ENCODE measurements at places on chromosomes 7 and 10.
A peak's percentile ranks its signal among the peaks of the same experiment; 100 is the strongest.

GRCh38 chr10:103111031-103111917 is 81.8 kb downstream of the NT5C2 start:
- H3K27me3 ChIP-seq: no peaks in the 10 kb centered on the region
- H3K4me1 ChIP-seq: no peaks in the 10 kb centered on the region
- H3K27ac ChIP-seq: no peak overlapping the region
- peaks cover 18% of the 10 kb centered on the region for H3K36me3 ChIP-seq
- H3K4me3 ChIP-seq: no peak overlapping the region

GRCh38 chr10:36446881-36447280 is 678.5 kb upstream of the ANKRD30A start:
- H3K4me1 ChIP-seq: no peaks in the 10 kb centered on the region
- no peak for DNase-seq
- no peaks in the 10 kb centered on the region for H3K36me3 ChIP-seq
- no peak overlapping the region for H3K27ac ChIP-seq

- H3K27me3 ChIP-seq: no peaks in the 10 kb centered on the region
- no peaks in the 10 kb centered on the region for H3K36me3 ChIP-seq
- DNase-seq: no peak
- no peak overlapping the region for H3K4me3 ChIP-seq
- peaks cover 28% of the 10 kb centered on the region for H3K4me1 ChIP-seq
Measured at GRCh38 chr7:24899161-24899560, 80.8 kb downstream of the OSBPL3 start.

- no peak overlapping the region for H3K27ac ChIP-seq
- H3K27me3 ChIP-seq: no peaks in the 10 kb centered on the region
- no peaks in the 10 kb centered on the region for H3K4me1 ChIP-seq
- H3K4me3 ChIP-seq: no peak overlapping the region
- no peak for DNase-seq
Measured at GRCh38 chr7:117716707-117717299, 156.4 kb downstream of the CTTNBP2 start.

- no peaks in the 10 kb centered on the region for H3K4me1 ChIP-seq
- H3K36me3 ChIP-seq: no peaks in the 10 kb centered on the region
- no peaks in the 10 kb centered on the region for H3K27me3 ChIP-seq
Measured at GRCh38 chr10:3734111-3734510, 50.9 kb downstream of the KLF6 start.

GRCh38 chr10:58384999-58385783 is at the start of gene TFAM:
TFAM (plus strand) TSS chr10:58385410; CDS start chr10:58385548, 138 bp downstream.
- H3K27me3 ChIP-seq: no peaks in the 10 kb centered on the region
- H3K4me1 ChIP-seq: peaks cover 30% of the 10 kb centered on the region

DNA sequence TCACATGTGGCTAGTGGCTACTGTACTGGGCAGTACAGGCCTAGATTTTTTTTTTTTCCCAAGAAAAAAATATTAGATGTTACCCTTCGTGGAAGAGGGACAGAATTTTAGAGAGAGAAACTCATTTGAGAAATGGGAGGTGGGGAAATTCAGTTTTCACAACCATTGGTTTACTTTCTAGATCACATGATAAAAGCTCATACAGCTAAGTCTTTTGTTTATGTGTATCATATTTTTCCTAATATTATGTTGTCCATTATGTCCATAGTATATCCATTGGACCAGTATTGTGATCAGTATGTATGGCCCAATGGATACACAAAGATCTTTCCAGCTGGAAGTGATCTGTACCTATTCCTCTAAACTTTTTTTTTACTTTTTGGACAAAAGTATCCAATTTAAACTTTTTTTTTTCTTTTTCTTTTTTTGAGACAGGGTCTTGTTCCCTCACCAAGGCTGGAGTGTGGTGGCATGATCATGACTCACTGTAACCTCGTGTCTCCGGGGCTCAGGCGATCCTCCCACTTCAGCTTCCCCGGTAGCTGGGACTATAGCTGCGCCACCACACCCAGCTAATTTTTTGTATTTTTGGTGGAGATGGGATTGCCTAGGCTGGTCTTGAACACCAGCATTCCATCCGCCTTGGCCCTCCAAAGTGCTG is 4.1 kb downstream of the CALU start:
- H3K4me1 ChIP-seq: peaks cover 15% of the 10 kb centered on the region
- peak overlapping the region; percentile 14 for H3K27ac ChIP-seq
- no peaks in the 10 kb centered on the region for H3K27me3 ChIP-seq
- no peak overlapping the region for H3K4me3 ChIP-seq

DNA sequence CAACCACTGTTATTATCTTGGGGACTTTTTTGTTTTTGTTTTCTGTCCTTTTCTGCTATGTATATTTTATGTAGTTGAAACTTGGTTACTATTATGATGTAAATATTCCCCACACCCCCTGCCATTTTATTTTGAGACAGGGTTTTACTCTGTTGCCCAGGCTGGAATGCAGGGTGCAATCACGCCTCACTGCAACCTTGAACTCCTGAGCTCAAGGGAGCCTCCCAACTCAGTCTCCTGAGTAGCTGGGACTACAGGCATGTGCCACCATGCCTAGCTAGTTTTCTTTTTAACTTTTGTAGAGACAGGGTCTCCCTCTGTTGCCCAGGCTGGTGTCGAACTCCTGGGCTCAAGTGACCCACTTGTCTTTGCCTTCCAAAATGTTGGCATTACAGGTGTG is 18.0 kb downstream of the GSTO2 start:
- DNase-seq: no peak
- H3K27me3 ChIP-seq: no peaks in the 10 kb centered on the region
- H3K36me3 ChIP-seq: no peaks in the 10 kb centered on the region

GRCh38 chr7:119482209-119482608 is 790.8 kb upstream of the KCND2 start:
- H3K27me3 ChIP-seq: no peaks in the 10 kb centered on the region
- no peak overlapping the region for H3K27ac ChIP-seq
- DNase-seq: no peak
- no peaks in the 10 kb centered on the region for H3K4me1 ChIP-seq
- H3K36me3 ChIP-seq: no peaks in the 10 kb centered on the region

GRCh38 chr7:34224281-34224680 is 318.9 kb downstream of the BMPER start:
- H3K27ac ChIP-seq: no peak overlapping the region
- H3K4me3 ChIP-seq: no peak overlapping the region
- H3K4me1 ChIP-seq: no peaks in the 10 kb centered on the region
- no peaks in the 10 kb centered on the region for H3K36me3 ChIP-seq

DNA sequence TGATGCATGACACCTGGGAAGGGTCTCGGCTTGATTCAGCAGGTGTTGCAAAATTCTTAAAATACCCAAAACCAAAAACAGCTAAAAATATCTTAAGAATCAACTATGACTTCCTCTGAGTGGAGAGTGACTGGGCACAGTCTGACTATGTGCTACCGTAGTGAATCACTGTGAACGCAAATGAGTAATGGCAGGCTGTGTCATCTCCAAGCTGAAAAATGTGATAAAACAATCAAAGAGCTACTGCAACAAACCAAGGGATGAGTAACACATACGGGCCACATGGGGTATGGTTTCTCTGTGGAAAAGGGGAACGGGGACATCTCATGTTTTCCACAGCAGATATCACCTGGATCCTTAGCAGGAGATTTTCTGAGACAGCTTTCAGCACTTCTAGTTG is 127.5 kb downstream of the ABCA13 start:
- no peak overlapping the region for H3K27ac ChIP-seq
- H3K36me3 ChIP-seq: no peaks in the 10 kb centered on the region
- H3K27me3 ChIP-seq: no peaks in the 10 kb centered on the region
- no peaks in the 10 kb centered on the region for H3K4me1 ChIP-seq
- DNase-seq: peak; percentile 60

GRCh38 chr7:43303740-43304241 is 191.3 kb downstream of the HECW1 start:
- H3K4me3 ChIP-seq: no peak overlapping the region
- no peaks in the 10 kb centered on the region for H3K36me3 ChIP-seq
- no peaks in the 10 kb centered on the region for H3K4me1 ChIP-seq
- no peak overlapping the region for H3K27ac ChIP-seq
- DNase-seq: no peak
- peaks cover 6% of the 10 kb centered on the region for H3K27me3 ChIP-seq

DNA sequence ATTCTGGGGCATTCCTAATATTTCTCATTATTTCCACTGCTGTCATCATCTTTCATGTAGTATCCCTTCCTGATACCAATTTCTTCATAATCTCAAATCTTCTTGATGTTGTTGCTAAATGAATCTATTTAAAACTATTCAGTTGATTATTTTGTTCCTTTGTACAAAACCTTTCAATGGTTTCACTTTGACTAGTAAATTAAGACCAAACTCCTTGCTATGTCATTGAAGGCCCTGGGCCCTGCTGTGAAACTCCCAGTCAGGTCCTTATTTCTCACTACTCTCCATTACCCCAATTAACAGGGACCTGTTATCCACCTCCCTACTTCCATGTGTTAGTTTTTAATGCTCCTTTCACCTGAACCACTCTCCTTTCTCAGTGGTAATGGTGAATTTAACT is 97.0 kb downstream of the CTTNBP2 start:
- H3K4me1 ChIP-seq: peaks cover 35% of the 10 kb centered on the region
- no peaks in the 10 kb centered on the region for H3K27me3 ChIP-seq
- H3K4me3 ChIP-seq: no peak overlapping the region
- H3K27ac ChIP-seq: no peak overlapping the region

Measured in common myeloid progenitor, CD34-positive (primary cell).